B cell (primary cell): ENCODE measurements at places on chromosomes 4 and X.

DNA sequence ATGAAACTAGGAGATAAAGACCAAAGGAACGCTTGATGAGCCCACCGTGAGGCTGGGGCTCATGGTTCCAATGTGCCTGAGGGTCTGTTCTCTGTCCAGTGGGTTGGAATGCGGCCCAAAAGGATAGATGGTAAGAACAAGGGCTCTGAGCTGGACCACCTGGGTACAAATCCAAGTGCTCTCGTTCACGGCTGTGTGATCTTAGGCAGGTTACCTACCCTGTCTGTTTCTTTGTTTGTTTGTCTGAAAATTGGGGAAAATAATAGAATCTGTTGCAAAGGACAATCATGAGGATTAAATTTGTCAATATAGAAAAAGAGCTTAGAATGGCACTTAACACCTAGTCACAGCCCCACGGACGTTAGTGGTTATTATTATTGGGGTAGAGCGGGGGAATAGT, 36.0 kb downstream of the SMIM20 start:
- DNase-seq: no peak

- DNase-seq: no peak
These were observed 331.3 kb downstream of the GRXCR1 start for GRCh38 chr4:43223820-43224219.

DNA sequence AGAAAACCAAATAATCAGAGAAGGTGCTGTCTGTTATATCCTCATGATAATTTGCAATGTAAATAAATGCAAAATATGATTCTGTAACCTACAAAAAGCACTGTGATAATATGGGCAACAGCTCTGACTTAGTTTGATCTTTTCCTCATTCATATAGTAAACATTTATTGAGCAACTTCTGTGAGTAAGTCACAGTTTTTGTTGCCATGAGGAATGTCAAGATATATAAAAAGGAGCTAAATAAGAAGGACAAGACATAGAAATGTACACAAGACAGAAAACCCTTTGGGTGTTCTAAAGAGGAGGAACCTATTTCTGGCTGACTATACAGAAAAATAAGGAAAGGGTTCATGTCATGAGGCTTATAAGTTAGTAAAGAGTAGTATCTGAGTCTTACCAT, 44.3 kb downstream of the ARSJ start:
- DNase-seq: no peak

DNA sequence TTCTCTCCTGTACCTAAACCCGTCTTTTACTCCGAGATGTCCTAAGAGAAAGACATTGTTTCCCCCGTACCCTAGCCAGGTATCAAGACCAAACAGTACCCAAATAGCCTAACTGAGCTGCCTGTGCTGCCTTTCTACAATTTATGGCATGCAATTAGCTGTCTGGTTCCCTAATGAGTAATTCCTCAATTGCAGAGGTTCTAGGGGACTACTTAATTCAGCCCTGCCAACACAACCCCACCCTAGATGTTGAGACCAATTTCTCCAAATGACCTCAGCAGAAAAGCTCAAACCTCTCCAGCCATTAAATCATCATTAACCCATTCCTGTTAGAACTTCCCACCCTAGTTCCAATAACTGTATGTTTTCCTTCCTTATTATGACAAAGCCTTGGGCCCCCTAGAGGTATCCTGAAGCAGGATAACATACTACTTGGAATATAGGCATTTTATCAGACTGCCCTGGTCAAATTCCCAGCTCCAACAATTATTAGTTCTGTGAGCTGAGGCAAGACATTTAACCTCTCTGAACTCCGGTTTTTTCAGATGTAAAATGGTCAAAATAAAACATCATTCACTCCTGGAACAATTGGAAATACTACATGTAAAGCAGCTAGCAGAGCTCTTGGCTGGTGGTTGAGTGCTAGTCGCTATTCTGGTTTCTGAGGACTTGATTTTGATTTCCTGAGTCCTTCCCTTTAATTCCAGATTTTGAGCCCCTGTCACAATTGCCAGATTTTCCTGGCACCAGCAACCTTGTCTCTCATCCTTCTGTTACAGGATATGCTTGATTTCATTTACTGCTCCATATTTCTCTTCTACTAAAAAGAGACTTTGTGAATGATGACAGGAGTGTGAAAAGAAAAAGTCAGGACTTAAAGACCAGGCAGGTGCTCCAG, 244.6 kb upstream of the TENM3 start:
- DNase-seq: no peak

DNA sequence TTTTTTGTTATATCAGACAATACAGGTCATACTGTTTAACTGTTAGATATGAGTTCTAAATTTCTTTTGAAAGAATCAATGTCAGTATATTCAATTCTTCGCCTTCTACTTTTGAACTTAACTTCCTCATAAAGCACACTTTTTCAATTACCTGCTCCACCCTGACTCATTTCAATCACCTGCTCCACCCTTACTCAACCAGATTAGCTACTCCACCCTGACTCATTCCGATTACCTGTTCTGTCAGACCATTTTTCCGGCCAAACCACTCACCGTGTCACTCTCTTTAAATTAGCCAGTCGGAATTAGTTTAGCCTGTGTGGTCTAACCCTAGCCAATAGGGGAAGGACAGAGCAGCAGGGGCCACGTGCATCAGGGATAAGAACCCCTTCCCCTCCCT, 751.8 kb upstream of the POU3F4 start:
- no peak for DNase-seq

DNA sequence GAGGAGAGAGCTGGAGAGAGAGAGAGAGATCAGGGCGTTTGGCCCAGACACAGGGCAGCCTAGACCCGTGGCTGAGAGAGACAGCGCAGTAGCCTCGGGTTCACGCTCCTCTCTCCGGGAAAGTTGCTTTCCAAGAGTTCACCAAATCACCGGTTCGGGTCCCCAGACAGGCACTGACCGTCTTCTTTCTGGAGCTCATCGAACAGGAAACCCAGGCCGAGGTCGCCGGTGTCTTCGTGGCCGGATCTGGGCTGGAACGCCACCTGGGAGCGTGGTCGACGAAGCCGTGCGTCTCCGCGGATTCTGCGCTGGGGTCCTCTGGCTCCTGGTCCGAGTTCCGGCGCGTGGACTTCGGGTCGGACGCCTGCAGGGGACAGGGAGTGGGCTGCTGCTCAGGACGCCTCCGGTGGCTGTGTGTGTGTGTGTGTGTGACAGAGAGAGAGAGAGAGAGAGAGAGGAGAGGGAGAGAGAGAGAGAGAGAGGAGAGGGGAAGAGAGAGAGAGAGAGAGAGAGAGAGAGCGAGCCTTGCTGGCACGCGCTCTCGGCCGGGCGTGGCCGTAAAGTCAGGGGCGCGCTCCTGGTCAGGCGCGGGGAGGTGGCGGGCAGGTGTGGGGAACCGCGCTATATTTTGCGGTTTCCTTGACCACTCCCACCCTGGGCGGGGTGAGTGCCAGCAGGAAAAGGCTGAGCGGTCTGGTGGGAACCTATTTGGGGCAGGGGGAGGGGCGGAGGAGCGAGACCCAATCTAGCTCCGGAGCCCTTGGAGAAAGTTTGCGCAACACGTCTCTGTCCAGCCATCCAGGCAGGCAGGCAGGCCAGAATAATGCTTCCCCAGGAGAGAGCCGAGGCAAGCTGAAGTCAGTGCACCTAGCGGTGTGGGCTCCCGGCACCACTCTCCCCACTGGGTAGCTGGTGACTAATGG, 62.1 kb downstream of the RHOXF2B start:
- DNase-seq: peak; percentile 29

DNA sequence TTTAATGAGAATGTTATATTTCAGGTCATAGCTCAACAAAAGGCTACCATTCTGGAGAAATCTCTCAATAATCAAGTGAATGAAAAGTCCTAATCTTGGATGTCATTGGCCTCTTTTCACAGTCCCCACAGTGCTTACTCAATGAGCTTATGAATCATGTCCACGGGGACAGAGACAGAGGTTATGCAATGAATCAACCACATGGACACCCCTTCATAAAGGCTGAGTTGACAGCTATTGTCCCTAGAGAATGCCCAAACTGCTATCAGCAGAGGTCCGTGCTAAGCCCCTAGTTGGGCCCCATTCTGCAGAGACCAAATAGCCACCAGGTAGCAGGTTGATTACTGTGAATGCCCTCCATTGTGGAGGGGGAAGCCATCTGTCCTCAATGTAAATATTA, 158.1 kb downstream of the LHFPL1 start:
- no peak for DNase-seq

- DNase-seq: no peak
These were observed 73.9 kb downstream of the IRF2 start for GRCh38 chr4:184400375-184400870.

- no peak for DNase-seq
These were observed 95.8 kb downstream of the SLIT2 start for GRCh38 chr4:20347531-20347930.

DNA sequence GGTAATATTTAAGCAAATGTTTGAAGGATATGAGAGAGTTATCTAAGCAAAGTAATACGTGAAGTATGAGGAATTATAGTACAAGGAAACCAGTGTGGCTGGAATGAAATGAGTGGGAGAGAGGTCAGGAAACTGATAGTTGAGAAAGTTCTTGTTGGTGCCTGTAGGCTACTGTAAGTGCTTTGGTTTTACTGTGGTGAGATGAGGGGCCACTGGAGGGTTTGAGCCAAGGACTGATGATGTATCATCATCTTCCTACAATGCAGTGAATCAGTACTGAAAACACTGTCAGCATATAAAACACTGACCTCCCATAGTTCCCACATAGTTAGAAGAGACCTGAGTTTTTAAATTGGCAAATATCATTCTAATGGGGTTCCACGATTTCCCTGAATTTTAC, 367.5 kb upstream of the CTSO start:
- no peak for DNase-seq

DNA sequence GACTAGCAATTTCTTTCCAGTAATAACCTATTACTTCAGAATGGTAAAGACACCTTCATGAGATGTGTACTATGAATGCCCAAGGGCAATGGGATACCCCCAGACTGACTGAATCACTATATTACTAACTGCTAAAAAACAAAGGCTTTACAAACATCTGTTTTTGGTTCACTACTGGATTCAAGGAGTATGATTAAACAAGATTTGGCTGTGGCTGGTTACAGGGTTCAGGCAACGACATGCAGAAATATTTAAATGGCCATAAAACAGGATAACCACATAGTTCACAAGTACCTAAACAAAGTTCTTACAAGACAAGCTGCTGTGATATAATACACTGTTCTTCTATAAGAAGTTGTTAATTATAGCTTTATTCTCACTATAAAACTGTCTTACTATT, 128.2 kb downstream of the FRYL start:
- no peak for DNase-seq

GRCh38 chrX:134580907-134581306, 77.4 kb downstream of the PLAC1 start:
- no peak for DNase-seq

DNA sequence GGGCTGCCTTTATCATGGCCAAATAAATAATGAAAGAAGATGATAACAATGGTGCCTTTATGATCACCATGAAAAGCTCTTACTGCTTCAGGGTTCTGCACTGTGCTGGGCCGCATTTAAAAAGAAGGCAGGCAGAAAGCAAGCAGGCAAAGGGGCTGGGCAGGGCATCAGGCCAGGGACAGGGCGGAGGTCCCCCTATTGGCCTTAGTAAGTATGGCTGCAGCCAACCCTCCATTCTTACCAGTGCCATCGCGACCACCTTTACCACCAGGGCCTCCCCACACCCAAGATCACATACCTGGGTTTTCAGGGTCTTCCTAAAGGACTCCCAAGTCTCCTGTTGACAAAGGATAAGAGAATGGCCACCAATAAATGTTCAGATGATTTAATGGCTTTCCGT, 38.9 kb downstream of the CNGA2 start:
- DNase-seq: no peak

- no peak for DNase-seq
These were observed 579.4 kb downstream of the GRXCR1 start for GRCh38 chr4:43471950-43472349.

- DNase-seq: peak; percentile 29
These were observed 31.5 kb upstream of the ELF2 start for GRCh38 chr4:139208404-139208945.

- no peak for DNase-seq
These were observed 951.2 kb downstream of the PCDH18 start for GRCh38 chr4:136581119-136581518.

GRCh38 chr4:88159229-88159725, 838 bp upstream of the ABCG2 start:
- DNase-seq: no peak

GRCh38 chr4:6235901-6236640, 33.6 kb upstream of the WFS1 start:
- DNase-seq: no peak

GRCh38 chr4:80295826-80296225, 29.4 kb downstream of the FGF5 start:
- no peak for DNase-seq

DNA sequence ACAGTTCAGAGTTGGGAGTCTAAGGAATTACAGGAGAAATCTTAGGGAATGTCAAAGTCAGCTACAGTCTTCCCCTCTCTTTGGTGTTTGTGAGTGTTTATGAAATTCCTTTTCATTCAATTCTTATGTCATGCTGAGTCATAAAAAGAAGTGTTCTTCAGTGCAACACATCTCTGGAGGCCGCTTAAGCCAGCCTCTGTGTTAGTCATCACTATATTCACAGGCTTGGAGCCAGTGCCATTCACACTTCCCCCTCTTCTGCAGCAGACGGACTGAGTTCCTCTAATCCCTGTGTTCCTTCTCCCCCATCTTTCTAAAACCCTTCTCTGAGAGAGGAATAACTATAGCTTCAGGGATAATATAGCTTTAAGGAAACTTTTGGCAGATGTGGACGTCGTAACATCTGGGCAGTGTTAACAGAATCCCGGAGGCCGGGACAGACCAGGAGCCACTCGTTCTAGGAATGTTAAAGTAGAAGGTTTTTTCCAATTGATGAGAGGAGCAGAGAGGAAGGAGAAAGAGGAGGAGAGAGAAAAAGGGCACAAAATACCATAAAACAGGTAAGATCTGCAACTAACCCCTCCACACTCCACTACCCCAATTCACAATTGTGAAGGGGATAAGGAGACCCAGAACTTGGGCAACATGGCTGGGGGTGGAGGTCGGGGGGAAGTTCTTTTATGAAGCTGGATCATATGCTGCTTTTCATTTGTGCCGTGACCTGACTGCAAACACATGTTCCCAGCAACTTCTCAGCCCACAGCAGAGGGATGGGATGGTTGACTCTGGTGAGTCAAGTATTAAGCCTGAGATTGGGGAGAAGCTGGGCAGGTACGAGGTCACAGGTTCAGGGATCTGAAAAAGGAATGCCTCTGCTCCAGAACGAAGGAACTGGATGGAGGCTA, at the start of gene SRPX2:
TSS of gene SRPX2 (plus strand) at position 244 of the 905 bp plus-strand sequence. CDS start 2,124 bp downstream, outside the sequence.
- DNase-seq: no peak

GRCh38 chr4:57430726-57431125, 320.5 kb upstream of the IGFBP7 start:
- DNase-seq: no peak
